ENCODE measurements at places on chromosomes 12 and 14. TPM values are rescaled to one million over a fixed set of nuclear protein-coding genes. Genes with fewer than 3 reads are reported as not detected.

The FAM234B gene
- total RNA-seq, result 8.4 TPM

The OAS2 gene
- 122 TPM for total RNA-seq

The CYP27B1 gene
- total RNA-seq, result 12.0 TPM

The GPR135 gene
- total RNA-seq, result 0.97 TPM

- DNase-seq, result no peak
Observed at GRCh38 chr14:32764131-32764530, 174.5 kb upstream of the NPAS3 start.

DNA sequence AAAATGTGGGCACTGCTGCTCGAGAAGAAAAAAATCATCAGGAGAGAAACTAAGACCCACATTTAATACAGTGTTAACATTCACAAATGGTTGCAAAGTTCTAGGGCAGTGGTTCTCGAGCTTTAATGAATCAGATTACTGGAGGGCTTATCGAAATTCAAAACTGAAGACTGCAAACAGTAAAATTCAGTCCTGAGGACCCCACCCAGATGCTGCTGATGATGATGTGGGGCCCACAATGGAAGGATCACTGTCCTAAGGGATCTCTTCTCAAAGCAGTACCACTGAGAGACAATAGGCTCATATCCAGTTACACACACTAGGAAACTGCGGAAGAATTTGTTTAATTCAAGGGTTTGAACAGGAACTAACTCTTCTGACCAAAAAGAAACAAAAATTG is 31.4 kb downstream of the DICER1 start:
- no peak for DNase-seq

GRCh38 chr12:25496098-25496587 is 56.9 kb downstream of the LMNTD1 start:
- no peak for DNase-seq

DNA sequence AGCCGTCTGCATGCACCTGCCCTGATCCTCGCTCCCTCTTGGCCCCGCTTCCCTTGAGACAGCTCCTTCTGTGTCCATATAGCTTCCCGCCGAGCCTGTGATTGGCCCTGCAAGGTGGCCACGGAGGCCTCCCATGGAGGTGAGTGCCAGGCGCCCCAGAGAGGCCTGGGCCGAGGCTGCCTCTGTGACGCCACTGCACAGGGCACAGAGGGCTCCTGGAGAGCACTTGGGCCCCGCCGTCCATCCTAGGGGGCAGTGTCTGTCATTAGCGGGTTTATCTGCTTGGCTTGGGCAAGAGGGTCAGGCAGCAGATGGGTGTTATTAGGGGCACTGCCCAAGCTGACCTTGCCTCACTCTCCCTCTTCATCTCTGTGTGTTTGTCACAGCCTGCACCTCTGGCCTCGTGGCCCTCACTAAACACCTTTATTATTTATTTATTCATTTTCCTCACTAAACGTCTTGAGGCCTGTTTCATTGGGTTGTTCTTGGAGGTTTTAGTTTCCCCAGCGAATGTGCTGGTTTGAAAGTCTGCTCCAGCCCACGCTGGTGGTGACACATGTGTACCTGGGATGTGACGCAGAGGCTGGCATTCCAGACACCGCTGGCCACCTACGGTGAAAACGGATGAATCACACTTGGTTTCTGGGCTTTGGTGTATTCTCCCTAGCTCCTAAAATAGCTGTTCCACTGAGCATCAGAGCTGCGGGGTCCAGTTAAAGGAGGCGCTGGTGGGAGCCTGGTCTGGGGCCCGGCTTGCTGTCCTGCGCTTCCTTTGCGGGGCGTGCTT is 5.9 kb downstream of the ZFYVE21 start:
- no peak for DNase-seq

GRCh38 chr12:26096036-26096435 is 28.8 kb downstream of the BHLHE41 start:
- no peak for DNase-seq

DNA sequence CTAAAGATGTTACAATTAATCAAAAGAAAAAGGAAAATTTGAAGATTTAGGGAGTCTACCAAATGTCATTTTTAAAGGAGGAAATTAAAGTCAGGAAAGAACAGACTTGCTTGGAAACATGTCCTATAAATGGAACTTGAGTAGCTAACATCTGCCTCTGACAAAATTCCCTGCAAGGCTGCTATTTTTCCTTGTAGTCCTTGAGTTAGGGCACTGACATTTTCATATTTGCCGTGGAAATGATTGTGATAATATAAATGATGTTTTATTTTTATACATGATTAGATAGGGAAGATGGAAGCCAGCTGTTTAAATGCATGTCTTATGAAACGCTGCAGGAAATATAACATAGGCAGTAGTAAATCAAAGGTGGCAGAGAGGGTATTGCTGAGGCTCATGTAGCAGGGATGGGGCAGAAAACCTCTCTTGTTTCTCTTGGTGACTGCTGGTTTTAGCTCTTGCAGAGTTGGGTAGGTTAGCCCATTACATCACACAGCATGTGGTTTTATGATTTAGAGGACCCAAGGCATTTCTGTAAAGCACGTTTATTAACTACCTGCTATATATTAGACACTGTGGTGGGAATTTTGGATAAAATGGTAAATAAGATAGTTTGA is 21.7 kb downstream of the NUBPL start:
- DNase-seq, result no peak

DNA sequence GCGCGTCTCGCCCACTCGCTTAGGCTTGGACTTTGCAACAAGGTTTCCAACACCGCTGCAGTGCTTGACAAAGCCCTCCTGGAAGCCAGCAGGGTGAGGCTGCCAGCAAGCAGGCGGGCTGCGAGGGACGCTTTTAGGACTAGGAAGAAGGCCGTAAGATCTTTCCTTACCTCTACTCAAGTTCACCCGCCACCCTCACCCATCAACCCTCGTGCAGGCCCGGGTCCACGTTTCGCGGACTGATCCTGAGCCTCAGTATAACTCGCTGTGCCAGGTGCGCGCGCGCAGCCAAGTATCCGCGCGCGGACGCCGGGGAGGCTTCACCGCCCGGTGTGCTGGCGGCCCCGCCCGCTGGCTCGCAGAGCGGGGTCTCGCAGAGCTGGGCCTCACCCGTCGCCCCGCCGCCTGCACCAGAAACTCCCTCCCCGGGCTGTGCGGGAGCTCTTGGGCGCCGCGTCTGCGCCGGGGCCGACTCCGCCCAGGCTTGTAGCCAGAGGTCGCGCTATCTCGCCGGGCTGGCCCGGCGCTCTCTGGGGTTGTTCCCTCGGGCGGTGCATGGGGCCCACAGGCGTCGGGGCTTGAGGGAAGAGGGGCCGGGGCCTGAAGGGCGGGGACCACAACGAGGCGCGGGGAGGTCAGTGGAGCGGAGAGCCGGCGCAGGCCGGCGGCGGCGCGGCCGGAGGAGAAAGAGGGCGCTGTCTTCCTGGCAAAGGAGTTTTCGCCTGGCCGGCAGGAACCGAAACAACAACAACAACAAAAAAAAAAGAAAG is 7.6 kb upstream of the SIX1 start:
- peak; percentile 46 for DNase-seq

DNA sequence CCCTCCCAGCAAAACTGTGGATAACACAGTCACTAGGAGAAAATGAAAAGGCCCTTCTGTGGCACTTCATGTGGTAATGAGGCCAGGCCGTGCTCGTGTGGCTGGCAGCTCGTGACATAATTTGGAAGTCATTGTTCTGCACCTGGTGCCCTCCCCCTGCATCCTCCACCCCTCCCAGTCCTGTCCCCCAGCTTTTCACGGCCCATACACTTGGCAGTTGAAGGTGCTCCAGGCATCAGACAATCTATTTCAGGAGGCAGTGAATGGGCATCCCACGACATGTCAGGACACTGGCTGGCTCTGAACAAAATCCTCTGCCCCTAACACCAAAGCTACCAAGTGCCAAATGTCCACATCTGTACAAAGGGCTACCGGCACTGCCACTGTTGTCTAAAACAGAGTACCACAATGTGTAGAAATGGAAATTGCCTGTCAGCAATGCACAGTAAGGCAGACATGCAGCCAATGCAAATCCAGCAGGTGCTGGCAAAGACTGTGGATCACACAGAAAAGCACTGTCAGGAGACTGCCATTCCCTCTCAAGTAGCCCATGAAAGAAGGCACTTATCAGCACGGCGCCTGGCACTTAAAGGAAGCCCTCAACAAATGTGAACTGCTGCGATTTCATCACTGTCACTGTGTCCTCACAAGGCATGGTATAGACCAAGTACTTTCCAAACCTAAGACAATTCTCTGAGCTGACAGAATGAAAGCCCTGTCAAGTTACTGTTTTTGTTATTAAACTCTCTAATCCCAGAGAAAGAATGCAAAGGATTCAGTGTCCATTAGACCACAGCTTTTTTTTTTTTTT is 39.1 kb downstream of the CORO1C start:
- no peak for DNase-seq

DNA sequence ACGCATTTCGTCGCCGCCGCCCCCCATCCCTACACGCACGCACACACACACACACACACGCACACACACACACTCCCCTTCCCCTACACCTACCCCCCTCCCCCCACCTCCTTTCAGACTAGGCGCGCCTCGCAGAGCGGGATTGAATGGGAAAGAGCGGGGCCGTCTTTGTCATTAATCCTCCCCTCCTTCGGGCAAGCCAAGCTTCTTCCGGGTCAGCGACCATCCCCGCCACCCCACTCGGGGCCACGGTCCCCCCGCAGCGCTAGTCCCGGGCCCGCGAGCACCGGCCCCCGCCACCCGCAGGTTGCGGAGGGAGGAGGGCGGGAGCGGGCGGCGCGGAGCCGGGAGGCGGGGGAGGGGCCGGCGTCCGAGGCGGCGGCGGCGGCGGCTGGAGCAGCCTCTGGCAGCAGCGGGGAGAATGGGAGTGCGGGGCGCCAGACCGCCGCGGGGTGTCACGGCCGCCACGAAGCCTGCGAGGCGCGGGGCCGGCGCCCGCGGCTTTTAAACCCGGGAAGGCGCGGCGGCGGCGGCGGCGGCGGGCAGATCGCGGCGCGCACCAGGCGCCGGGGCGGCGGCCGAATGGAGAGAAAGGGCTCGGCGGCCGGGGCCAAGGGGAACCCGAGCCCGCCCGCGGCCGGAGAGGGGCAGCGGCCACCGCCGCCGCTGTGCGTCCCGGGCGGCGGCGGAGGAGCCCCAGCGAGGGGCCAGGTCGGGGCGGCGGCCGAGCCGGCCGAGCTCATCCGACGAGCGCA is at the start of gene TTC9:
Gene TTC9 (plus strand): TSS at position 369 of the 755 bp plus-strand sequence. CDS start 214 bp downstream, at position 583.
- peak; percentile 46 for DNase-seq

- DNase-seq, result peak; percentile 41
Observed at GRCh38 chr14:92973261-92973797, 50.4 kb downstream of the CHGA start.

DNA sequence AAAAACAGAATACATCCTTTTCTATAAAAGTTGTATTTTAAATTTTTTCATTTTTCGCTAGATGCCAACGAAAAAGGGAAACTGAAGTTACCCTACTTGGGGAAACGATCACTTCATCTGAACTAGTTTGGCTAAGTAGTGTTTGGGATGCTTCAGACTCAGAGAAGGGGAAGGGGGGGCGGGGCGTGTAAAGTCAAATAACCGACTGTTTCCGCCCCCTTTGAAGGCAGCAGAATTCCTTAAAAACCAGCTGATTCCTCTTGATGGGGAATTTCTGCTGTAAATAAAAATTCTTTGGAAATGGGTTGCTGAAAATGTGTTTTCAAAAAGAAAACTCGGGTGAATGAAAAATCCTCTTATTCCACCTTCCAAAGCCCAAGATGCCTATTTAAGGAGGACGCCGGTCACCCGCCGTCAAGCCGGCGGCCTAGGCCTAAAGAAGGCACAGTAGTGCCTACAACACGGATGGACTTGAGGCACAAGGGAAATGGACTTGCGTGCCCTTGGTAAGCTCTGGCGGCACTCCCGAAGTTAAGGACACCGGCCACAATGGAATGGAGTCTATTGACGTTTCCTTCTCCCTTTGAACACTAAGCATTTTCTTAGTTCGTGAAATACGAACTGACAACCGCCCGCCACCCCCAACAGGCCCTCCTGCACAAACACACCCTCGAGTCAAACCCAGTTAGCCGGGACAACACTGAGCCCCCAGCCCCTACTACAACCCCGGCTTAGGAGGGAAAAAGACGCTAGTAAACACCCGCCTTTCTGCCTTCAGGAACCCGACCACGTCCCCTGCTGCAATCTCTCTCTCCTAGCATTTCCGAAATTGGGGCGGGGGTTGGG is 1.9 kb downstream of the ATXN2 start:
- DNase-seq, result peak; percentile 19

DNA sequence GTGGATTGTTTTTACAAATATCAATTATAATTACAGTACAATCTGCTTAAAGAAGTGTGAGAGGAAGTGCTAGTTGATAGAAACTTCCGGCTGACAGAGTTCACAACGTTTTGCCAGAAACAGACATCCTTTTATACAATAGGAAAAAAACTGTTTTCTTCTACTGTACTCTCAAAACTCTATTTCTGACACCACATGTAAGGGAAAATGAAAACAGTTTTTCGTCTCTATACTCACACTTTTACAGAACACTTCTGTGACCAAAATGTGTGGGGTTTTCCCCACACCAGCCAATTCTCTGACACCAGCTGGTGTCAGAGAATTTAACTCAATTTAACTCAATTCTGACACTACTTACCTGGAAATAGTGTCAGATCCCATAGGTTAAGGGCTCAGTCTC is 24.2 kb upstream of the HIF1A start:
- DNase-seq, result peak; percentile 45

- DNase-seq, result no peak
Observed at GRCh38 chr14:52987514-52987913, 36.7 kb upstream of the FERMT2 start.

DNA sequence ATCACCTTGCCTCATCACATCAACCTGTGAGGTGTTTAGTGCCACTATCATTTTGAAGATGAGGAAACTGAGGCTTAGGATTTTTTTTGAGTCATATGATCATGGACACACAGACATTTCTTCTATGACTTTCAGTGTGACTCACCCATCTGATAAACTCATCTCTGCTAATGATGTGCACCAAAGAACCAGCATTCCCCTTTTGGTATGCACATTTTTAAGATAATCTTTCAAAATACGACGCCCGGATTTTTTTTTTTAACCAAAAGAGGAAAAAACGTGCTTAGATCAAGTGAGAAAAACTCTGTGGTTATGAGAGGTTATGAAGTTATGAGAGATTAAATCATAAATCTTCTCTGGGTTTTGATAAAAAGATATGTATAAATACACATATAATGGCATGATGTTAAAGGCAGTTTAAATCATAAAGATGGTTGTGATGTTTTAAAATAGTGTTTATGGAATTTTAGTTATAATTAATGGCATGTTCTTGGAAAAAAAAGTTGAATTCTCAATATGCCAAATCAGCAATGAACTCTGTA is 948.1 kb downstream of the TMTC2 start:
- DNase-seq, result no peak

DNA sequence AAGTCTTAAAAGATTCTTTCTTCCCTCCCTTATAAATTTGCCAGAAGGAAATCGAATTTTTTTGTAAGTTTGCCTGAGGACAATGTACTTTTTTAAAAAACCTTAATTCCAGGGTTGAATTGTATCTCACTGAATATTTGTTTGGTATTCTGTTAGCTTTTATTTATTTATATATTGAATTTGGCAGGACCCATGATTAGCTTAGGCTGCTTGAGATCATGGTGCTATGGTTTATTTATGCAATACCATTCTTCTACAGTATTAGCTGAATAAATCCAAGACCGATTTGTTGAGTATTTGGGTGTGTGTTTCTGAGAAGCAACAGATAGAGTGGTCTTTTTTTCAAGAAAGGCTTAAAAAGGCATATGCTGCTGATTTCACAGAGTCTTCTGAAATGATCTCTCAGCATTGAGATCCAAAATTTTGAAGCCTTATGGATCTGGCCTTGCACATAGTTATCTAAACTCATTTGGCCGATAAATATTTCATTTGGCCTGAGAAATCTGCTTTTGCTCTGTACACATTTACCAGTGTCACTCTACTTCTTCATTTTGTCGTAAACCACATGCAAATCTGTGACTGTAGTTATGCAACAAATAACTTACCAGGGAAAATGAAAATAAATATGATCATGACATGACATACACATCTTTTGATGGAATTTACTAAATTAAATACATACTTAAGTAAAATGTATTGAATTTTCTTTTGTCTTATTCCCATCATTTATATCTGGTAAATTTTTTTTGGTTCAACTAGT is 265.8 kb upstream of the FLRT2 start:
- no peak for DNase-seq
